ENCODE measurements at places on chromosomes 6 and 20. TPM values are rescaled to one million over a fixed set of nuclear protein-coding genes. Genes with fewer than 3 reads are reported as not detected.
A peak's percentile ranks its signal among the peaks of the same experiment; 100 is the strongest.

- no peak for DNase-seq
These were observed 525.9 kb upstream of the EYS start for GRCh38 chr6:66232890-66233289.

GRCh38 chr6:108523697-108524096 is 37.0 kb upstream of the FOXO3 start:
- DNase-seq = no peak

The BPIFB2 gene
- not detected for polyA plus RNA-seq

DNA sequence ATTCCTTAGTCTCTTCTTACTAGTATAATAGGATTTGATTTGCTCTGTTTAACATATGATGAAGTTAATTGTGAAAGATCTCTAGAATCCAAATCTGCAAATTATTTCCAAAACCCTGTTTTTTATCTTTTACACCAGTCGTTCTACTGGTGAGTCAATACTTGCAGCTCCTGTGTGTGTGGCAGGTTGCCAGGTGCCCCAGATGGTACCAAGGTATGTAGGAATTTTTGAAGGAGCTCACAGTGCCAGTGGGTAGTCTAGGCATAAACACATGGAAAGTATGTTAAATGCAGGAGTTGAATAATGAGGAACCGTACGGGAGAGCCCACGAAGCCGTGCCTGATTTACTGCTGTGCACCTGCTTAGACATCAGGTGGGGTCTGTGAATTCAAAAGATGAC is 192.2 kb downstream of the FARS2 start:
- DNase-seq = no peak

DNA sequence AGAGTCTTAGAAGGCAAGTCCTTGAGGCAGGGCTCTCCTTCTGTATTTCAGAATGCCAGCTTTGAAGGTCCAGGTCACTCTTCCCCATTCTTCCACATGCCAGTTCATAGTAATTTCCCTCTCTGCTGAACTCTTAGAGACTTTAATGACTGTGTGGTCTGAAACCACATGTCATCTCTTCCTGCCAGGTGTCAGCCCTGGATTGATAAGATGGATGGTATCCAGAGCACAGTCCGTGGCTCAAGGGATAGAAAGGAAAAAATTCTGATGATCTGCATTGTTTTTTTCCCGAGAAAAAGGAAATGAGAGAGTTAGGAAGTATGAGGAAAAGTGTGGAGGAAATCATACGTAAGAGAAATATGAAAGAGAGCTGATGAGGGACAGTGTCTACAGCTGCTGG is 250.9 kb downstream of the TPBG start:
- DNase-seq = no peak

- DNase-seq = peak; percentile 62
These were observed 21.1 kb downstream of the MRPL14 start for GRCh38 chr6:44105993-44106740.

- no peak for DNase-seq
These were observed 703.8 kb downstream of the RFPL4B start for GRCh38 chr6:113050979-113051378.

- no peak for DNase-seq
These were observed 67.1 kb downstream of the TASP1 start for GRCh38 chr20:13571662-13572061.

DNA sequence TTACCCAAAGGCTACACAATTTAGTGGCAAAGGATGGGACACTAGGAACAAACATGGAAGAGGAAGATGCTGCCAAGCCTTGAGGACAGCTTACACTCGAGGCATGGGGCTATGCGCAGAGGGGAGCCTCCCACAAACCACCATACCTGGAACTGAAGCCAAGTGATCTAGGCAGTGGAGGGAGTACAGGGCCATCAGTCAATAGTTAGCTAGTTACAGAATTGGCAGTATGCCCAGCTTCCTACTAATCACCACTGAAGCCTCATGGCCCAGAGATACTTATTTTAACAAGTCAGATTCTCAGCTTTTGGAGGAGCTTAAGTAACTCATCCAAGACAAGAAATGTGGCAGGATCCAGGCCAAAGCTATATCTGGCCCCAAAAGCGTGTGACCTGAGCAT is 226.6 kb upstream of the MOCS1 start:
- DNase-seq = no peak

DNA sequence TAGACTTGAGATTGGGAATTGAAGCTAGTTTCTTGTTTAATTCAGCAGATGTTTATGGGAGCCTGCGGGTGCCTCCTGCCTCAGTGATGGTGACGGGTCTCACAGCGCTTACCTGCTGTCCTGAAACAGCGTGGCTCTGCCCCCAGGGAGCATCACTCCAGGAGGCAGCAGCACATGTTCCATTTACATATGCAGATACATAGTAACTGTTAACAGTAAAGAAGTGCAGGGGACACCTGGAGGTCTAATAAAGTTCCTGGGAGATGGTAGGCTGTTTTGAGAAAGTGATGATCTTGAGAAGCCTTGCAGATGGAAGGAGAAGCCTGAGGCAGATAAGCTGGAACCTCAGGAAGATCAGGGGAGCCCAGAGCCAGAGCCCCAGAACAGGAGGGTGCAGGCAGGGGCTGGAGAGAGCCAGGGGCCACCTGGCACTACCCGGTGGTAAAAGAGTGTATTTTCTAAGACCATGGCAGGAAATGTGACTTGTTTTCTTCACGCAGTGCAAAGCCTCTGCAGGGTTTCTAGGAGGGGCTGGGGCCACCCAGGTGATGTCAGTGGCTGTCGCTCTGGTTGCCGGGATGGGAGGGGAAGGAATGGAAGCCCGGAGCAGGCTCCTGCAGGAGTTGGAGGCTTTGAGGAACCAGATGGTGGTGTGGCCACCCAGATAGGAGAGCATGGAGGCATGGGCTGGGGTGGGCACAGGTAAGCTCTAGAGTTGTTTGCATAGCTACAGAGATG is 24.2 kb upstream of the KIF25 start:
- DNase-seq = no peak

DNA sequence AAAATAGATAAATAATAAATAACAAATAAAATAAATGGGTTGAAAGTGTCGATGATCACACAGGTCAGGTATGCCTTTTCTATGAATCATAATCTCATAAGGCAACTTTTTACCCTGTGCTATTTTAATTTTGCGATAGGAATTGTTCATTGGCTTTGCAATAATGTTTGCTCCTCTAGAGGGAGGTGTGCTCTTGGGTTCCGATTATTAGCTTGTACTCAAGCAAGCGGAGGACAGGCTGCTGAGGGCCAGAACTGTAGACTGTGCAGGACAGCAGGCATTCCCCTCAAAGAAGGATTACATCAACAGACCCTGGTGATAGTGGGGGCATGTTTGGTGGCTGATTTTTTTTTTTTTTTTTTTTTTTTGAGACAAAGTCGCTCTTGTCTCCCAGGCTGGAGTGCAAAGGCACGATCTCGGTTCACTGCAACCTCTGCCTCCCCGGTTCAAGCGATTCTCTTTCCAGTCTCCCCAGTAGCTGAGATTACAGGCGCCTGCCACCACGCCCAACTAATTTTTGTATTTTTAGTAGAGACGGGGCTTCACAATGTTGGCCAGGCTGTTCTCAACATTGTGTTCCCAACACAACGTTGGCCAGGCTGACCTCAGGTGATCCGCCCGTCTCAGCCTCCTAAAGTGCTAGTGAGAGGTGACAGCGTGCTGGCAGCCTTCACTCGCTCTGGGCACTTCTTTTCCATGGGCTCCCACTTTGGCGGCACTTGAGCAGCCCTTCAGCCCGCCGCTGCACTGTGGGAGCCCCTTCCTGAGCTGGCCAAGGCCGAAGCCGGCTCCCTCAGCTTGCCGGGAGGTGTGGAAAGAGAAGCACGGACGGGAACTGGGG is 35.6 kb downstream of the RIOK1 start:
- DNase-seq = peak; percentile 41

The CTNNBL1 gene
- 30.2 TPM for polyA plus RNA-seq

DNA sequence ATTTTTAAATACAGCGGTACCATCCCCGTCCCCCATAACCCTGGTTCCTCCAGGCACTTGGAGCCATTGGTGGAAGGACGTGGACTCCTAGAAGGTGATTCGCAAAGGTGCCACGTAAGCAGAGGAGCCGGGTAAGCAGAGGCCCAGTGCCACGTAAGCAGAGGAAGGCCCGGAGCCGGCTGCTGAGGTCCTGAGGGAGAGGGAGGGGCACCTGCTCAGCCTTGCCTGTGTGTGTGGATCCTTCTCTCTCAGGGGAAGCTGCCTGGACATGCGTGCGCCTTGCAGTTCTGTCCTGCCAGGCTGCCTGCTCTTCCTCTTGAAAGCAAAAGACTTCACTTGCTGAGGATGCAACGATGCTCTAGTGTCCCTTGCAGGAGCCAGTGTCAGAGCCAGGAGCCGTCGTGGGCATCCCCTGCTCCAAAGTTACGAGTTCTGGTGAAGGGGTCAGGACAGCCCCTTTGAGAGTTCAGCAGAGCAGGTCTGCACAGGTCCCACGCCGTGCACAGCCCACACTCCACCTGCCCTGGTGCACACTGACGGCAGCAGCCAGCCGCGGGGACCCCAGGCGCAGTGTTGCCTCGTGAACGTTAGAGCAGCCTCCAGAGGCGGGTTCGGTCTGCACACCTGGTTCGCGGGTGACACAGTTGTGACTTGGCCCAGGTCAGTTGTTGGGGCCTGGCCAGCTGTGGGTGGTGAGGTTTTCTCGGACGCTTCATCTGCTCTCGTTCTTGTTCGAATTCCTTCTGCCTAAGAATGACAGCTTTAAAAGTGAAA is 1.9 kb upstream of the NKAIN4 start:
- no peak for DNase-seq

The DEFB132 gene
- polyA plus RNA-seq = not detected

The MAP3K5 gene
- polyA plus RNA-seq = 4.9 TPM

- no peak for DNase-seq
These were observed 277.7 kb upstream of the JARID2 start for GRCh38 chr6:14968056-14968637.

DNA sequence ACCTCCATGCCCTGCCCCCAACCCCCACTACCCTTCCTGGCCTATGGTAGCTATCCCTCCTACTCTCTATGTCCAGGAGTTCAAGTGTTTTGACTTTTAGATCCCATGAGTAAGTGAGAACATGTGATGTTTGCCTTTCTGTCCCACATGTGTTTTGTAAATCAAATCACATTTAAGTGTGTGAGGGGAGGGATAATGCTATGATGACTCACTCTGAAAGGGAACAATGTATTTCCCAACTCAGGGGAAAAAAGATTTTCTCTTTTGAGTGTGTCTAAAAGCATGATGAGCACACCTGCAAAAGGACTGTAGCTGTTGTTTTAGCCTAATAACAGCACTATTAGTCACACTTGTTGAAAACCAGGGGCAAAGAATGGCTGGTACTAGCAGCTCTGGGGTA is 193.7 kb downstream of the GJA10 start:
- DNase-seq = peak; percentile 86
